HCT116 (cell line): ENCODE measurements at places on chromosomes 3 and 15.
A peak's percentile ranks its signal among the peaks of the same experiment; 100 is the strongest.

DNA sequence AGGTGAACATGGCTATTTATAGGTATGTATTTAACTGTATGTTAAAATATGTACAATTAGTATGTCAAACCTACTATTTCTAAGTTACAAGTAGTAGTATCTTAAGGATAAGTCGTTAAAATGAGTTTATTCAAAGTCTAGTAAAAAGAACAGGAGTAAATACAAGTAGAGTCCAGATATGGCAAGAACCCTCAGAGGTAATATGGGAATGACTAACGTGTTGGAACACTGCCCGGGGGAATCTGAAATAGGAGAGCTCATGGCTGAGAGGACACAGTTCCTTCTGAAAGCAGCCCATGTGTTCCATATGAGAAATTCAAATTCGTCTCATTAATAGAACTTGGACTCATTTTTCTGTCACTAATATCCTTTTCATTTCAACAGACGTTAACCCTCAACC lies 158.8 kb downstream of the CLSTN2 start:
- DNase-seq = peak; percentile 4

DNA sequence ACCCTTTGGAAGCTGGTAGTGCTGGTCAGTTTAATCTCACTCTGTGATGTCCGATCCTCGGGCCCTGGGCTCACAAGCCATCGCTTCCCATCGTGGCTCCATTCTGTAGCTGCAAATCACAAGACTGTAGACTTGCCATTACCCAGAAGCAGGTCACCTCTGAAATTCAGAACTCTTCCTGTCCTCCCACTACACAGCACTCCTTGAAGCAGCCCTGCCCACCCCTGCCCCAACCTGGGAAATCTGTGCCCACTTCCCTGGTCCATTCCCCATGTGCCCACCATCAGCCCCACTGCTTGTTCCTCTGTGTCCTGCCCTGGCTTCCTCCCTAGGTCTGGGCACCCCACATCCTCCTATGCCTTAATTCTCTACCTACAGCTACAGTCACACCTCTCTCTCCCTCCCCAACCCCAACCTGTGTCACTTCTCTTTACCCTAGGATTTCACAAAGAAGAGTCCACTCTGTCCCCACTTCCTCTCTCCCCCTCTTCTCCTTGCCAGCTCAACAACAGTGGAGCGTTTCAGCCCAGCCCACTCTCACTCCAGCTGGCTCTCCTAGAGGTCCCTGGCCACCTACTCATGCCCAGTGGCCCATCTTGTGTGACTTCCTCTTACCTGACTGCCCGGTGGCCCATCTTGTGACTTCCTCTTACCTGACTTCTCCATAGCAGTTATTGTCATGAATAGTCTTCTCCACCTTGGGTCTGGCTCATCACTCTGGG lies 8.3 kb downstream of the ZNF710 start:
- no peak for DNase-seq

DNA sequence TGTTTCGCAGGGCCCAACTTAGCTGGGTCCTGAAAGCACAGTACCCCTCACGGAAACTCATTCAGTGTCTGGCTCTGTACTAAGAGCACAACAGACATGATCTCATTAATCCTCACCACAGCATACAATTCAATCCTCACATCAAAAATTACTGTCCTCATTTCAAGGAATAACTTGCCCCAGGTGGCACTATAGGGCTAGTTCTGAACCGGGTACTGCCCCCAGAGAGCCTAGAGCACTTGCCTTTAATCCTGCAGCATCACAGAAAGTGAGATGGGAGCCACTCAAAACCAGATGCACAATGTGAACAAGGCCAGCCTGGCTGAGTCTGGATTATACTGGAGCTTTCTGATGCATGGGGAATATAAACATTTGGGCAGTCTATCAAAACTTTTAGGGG lies 122.6 kb downstream of the OSBPL10 start:
- DNase-seq = no peak

DNA sequence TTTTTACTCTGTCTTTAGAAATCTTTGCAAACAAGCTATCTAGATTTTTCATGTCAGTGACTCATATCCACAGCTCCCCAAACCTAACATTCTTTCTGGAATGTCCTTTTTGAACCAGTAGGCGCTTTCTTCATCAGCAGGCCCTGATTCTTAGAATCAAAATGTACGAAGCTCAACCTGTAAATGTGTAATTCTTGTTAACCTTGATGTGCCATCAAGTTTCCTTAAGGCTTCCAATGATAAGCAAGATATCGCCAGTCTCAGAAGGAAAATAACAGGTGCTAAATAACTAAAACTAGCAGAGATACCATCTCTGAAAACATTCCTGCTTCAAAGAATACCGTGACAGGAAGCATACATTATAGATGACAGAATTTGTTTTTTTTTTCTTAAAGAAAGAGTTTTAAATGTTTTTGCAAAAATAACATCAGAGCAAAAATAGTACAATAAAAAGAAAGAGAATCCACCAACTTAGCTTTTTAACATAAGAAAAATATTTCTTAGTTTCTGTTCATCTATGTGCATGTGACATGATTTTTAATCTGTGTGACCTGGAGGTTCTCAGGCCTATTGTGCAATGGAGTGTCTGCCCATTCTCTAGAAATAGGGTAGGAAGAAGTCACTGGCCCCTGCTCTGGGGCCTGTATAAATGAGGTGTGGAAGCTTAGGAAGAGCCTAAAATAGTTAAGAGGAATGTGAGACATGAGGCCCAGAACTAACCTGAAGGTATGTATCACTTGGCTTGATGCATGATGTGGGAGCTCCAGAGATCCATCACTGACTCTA lies 14.7 kb upstream of the SECISBP2L start:
- DNase-seq = no peak

DNA sequence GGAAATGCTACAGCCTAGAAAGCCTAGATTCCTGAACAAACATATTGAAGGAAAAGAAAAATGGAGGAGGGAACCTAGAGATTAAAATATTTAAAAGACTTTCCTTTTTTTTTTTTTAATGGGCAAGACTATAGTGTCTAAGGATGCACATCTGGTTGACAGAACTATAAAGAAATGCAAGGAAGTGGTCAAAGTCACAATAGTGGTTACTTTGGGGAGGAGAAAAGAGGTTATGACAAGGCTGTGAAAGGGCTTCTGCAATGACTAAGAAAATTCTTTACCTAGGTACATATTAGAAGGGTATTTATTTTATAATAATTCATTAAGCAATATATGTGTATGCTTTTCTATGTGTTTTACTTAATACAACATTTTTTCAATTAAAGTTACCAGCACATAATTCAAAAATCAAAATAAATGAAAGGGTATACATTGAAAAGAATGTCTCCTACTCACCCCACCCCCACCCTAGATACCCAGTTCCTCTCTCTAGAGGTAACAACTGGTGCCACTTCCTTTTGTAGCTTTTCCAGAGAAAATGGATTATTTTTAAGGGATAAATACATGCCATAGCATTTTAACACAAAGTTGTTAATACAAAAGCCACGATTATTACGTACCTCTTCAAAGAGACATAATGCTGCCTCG lies 70.1 kb downstream of the HERC1 start:
- no peak for DNase-seq

DNA sequence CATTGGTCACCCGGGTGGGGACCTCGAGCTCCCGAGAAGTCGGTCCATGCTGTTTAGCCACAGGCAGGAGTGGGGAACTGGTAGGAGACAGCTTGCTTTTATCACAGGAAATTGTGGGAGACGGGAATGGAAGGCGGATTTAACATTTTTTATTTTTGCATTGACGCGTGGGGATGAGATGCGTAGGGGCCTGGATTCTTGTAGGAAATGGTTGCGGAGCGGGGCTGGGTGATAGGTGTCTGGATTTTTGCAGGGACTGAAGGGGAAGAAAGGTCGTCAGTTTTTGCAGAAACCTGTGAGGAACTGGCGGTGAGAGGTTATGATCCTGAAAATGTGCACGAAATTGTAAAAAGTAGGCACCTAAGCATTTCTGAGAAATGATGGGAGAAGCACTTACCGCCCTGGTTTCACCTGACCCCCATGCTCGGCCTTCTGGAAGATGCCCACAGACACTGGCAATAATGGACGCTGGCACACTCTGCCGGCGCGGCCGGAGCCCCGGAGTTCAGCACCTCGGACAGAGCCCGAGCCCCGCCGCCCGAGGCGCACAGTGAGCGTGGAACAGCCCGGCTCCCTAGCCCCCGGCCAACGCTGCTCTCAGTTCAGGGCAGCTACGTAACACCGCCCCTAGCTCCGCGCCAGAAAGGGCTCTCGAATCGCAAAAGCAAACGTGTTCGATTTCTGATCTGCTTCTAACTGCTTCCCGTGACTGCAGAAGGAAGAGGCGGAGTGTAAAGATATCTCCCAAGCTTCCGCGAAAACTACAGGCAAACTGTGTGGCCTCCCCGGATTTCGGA lies 928 bp downstream of the ANKRD34C start:
- no peak for DNase-seq

DNA sequence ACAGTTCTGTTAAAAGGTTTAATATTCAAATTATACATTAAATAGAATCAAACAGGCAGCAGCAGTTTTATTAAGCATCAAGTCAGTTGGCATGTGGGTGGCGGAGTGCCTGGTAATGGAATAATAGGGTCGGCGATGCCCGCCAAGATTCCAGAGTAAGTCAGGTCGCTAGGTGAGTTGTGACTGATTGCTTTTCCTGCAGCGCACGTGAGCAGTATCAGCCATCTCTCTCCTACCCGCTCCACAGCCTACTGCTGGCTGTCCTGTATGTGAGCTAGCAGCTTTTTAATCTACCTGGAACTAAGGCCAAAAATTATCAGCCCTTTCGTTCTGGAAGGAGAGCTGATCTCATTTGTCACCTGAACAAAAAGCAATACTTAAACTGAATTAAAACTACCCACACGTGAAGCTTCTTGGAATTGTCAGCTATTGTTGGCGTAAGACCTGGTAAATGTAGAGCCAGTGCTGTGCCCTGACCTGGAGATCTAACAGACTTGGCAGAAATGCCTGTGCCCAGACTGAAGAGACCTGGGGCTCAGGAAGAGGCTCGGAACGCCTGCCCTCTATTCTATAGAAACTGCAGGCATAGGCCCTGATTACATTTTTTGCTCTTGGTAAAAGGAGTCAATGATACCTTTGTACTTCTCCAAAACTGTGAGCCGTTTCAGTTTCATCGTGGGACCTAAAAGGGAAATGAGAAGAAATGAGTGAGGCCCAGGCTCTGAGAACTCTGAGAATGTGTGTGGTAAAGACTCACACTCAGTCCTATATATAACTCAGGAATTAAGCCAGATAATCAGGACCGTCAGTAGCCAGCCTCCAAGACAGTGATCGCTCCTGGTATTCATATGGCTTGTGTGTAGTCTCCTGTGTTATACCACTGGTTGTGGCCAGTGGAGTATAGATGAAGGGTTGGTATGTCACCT lies 21.9 kb downstream of the IDH3A start:
- no peak for DNase-seq

GRCh38 chr15:36893276-36893675 lies 207.1 kb downstream of the MEIS2 start:
- DNase-seq = no peak

GRCh38 chr15:52080706-52081392 lies 31.7 kb downstream of the BCL2L10 start:
- DNase-seq = no peak

- peak; percentile 66 for DNase-seq
Observed at GRCh38 chr3:14925729-14926591, 21.4 kb upstream of the NR2C2 start.

- DNase-seq = no peak
Observed at GRCh38 chr3:117036259-117036799, 326.8 kb downstream of the TUSC7 start.

DNA sequence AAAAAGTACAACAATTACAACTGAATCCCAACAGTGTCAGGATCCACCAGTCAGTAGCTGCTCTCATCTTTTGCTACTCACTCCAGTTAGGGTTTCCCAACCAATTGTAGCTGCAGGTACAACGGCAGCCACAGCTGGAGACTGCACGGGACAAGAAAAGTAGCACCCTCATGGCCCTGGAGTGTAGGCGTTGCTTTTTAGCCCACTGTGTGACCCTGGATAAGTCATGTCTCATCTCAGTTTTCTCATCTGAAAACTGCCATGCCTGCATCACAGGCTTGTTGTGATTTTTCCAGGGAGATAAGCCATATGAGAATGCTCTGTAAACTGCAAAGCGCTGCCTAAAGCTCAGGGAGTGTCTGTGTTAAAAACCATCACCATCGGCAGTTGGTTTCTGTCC lies 535.6 kb upstream of the IL12A start:
- no peak for DNase-seq

DNA sequence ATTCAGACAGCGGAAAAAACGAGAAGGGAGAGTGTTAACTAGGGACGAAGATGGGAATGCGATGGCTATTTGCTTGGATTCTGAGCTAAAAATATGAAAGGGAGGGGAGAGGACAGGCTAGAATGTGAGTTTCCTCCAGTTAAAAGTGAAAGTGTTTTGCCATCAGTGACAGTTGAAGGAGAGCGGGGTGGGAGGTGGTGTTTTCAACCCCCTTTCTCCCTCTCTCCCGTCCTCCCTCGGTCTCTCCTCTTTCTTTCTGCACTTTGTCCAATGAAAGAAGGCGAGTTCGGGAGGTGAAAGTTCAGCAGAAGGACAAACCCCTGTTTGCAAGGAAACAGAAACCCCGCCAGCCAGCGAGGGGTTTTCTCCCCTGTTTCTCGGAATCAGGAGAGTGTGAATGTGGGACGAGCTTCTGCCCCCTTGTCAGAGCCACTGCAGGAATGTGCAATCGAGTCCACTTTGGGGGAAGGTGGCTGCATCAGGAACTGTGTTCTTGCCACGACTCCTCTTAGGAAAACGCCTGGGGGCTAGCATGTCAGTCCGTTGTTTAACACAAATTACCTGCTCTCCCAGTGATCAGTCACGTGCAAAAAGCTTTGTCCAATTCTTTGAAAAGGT lies 975 bp upstream of the FOXP1 start:
- no peak for DNase-seq

- no peak for DNase-seq
Observed at GRCh38 chr3:133152681-133153220, 114.6 kb downstream of the TMEM108 start.

DNA sequence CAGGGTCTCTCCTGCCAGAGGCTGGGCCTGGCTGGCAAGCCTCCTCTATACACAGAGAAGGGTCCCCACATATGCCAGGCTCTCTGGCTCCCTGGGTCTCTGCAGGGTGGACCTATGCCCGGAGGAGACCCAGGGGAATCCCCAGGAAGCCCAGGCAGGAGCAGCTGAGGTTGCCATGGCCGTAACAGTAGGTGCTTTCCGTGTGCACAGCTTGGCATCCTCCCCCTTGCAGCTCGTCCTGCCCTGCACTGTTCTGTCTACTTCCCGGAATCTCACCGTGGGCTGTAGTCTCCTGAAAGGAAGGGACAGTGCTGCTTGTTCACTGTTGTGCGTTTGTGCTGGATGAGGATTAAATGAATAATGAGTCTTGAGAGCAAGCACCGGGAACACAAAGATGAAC lies 47.8 kb downstream of the DAPK2 start:
- no peak for DNase-seq

- no peak for DNase-seq
Observed at GRCh38 chr15:80107774-80108173, 45.0 kb upstream of the FAH start.

- no peak for DNase-seq
Observed at GRCh38 chr3:155554777-155555451, 190.0 kb downstream of the PLCH1 start.
